ENCODE measurements at places on chromosomes 2 and 18.

DNA sequence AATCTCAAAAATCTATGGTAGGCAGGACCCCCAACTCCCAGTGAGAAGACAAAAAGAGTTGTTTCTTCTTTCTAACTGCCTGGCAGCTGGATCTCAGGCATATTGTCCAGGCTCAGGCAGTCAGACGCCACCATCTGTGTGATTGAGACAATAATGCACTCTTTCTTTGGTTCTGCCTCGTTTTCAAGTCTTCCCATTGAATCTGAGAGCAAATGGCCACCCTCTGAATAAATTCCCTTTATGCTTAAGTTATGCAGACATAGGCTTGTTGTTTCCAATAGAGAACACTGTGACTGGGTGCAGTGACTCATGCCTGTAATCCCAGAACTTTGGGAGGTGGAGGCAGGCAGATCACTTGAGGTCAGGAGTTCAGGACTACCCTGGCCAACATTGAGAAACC, 15.3 kb upstream of the CD207 start:
- no peak for DNase-seq

- no peak for DNase-seq
These were observed 172.7 kb downstream of the HRH4 start for GRCh38 chr18:24633121-24633520.

- no peak for DNase-seq
These were observed 92.0 kb upstream of the CYP1B1 start for GRCh38 chr2:38167968-38168350.

GRCh38 chr2:197894751-197895274, 90.4 kb downstream of the PLCL1 start:
- no peak for DNase-seq
